ENCODE measurements at places on chromosomes 4 and X.

DNA sequence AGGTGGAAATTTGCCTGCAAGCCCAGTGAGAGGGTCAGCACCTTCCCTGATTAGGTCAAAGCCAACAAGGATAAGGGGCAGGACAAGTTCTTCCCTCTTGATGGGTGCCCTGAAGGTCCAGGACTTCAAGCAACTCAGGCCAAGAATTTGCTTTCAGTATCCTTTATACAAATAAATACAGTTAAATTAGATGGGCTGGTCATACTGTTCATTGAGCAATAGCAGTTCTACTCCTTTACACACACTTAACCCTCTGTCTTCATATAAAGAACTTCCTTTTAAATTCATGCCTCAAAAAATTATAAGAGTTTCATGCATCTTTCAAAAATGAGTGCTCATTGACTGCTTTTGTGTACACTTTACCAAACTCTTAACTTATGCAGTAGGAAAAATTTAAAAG lies 392.0 kb downstream of the SPRY1 start:
- no peak for DNase-seq

DNA sequence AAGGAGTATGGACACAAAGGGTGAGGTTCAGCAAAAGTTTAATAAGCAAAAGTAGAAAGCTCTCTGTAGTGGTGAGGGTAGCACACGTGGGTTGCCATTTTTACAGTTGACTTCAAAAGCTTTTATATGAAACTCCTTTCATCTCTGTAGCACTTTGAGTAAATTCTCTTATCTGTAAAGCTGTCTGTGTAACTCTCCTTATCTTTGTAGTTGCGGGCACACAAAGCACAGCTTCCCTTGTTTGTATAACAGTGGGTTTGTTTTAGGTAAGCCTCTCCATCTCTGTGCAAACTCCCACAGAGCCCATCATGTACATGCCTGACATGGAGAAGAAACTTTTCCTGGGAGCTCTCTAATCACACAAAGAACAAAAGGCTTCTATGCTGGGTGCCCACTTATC lies 325.9 kb upstream of the PABPC5 start:
- no peak for DNase-seq

- DNase-seq: no peak
These were observed 93.4 kb downstream of the TMA16 start for GRCh38 chr4:163587867-163588266.

- DNase-seq: no peak
These were observed 107.5 kb downstream of the VSIG4 start for GRCh38 chrX:65932173-65933084.

GRCh38 chr4:42492962-42493361 lies 95.7 kb downstream of the SHISA3 start:
- DNase-seq: no peak

- no peak for DNase-seq
These were observed 92.5 kb upstream of the ENPP6 start for GRCh38 chr4:184310171-184310567.

GRCh38 chr4:124183926-124184325 lies 528.6 kb downstream of the ANKRD50 start:
- no peak for DNase-seq

DNA sequence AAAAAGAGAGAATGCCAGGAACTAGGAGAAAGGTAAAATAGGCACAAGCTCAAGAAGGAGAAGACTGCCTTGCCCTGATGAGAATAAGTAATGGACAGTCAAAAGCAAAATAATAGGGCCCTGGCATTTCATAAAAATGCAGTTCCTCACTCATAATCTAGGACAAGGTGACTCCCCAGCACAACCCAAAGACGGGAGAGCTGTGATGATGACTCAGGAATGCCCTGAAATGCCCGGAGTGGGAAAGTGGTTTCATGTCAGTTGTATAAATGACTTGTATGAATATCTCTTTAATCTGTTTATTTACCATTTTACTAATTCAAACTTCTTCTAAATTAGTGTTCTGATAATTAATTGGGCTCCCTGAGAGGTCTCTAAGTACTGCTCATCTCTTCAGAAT lies 28.8 kb upstream of the SETD7 start:
- DNase-seq: no peak

GRCh38 chrX:11555759-11556158 lies 110.0 kb downstream of the ARHGAP6 start:
- no peak for DNase-seq

DNA sequence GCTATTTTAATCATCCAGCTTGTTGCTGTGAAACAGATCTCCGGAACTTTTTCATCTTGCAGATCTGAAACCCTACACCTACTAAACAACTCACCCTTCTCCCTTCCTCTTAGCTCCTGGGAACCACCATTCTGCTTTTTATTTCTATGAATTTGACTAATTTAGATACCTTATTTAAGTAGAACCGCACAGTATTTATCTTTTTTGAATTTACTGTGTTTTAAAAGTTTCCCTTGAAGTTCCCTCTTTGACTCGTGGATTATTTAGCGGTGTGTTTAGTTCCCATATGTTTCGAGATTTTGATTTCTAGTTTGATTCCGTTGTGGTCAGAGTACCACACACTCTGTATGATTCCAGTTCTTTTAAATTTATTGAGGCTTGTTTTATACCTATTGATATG lies 44.6 kb downstream of the EIF2S3 start:
- DNase-seq: no peak

All from D341Med (cell line).